Stimulated activated CD8-positive, alpha-beta memory T cell treated with anti-CD3 and anti-CD28 coated beads, Interleukin-4, amount 100 ng/mL, for 48 hours (primary cell): ENCODE measurements at places on chromosomes 4 and X.

DNA sequence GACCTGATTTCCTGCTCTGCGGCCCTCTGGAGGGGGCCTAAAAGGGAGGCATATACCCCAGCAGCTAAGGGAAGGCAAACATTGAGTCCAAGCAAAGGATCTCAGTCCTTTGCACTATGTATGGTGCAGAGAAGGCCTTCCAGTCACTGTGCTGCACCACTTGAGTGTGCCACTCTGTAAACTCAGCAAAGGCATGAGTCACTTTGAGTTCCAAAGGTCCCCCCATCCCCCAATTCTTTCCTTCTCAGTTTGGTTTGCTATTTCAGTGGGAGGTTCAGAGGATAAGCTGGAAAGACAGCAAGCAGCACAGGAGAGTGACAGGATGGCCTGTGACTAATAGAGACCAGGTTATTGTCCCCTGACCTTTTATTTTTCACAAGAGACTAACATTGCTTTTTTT is 131.3 kb downstream of the FHDC1 start:
- DNase-seq = no peak

DNA sequence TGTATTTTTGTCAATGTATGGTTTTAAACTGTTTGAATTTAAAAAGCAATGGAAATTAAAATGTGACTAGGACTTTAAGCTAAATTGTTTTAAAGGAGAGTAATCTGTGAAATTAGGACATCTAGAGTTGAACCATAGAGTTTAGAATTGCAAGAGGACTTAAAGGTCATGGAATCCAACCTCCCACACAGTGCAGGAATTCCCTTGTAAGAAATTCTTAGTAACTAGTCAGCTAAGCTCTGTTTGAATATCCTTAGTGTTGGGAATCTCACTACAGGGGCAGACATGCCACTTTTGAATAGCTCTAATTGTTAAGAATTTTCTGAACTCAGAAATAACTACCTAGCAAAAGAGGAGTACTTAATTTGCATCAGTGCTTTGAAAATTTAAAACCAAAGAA is 292.9 kb downstream of the IL1RAPL1 start:
- DNase-seq = no peak

- no peak for DNase-seq
Measured at GRCh38 chr4:111537871-111538270, 607.4 kb upstream of the FAM241A start.

GRCh38 chrX:16839852-16840460 is 30.2 kb downstream of the RBBP7 start:
- DNase-seq = peak; percentile 29

DNA sequence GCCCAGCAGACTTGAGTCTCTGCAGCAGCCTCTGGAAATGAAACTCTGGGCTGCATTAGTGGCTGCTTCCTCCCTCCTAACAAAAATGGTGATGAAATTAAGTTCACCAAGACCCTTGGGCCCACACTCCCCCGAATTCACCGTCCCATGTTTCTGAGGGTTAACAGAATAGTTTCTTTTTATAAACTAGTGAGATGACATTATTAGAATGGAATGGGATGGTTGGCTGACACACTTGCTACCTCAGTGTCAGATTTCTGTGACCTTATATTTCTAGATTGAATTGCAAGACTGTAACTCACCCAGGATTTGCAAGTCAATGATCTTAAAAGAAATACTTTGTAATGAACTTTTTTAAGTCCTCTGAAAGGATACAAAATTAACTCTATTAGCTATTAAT is 127.1 kb downstream of the SHROOM3 start:
- no peak for DNase-seq

DNA sequence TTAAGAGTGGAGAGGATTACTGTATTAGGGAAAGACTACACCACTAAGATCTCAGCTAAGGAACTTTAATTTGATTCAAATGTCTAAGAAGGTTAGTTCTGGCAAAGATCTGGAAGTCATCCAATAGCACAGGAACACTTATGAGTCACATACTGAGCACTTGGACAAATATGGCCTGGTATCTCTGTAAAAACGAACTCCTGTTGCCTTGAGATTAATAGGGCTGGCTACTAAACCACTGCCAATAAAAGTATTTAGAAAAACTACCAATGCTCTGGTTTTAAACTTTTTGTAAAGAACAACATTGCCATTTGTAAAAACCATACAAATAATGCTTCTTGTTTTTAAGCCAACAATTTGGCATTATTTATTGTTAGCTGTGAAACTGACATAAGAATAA is 70.5 kb downstream of the SEC24D start:
- no peak for DNase-seq

DNA sequence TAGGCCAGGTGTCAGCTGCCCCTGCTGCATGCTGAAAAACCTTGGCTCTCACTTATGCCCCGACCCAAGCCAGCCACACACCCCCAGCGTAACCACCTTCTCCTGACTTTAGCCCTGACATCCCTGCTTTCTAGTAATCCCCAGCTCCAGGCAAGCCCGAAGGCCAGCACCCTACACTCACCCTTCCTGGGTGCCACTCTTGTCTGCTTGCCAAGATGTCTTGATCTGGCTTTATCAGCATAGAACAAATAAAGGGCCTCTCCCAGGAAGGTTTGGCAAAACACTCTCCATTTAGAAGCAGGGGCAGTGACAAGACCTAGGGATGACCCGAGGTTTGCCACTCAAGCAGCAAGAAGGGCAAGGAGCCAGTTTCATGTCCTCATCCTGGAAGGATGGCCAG is 6.8 kb upstream of the MAP9 start:
- no peak for DNase-seq

DNA sequence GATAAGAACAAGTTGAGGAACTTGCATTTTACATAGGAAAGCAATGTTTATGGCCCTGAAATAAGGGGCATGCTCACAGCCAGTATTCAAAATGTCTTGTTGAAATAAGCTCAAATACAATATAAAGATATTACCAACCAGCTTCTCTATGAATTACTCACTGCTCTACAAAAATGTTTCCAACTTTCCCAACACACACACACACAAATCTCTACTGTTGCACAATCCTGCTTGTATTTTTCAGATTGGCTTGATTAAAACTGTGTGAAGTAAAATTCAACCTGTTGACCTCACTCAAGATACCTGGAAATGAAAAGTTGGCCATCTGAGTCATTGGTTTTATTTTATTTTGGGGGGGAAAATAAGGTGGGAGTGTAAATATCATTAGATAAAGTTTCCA is 128.6 kb downstream of the CHIC2 start:
- DNase-seq = no peak

DNA sequence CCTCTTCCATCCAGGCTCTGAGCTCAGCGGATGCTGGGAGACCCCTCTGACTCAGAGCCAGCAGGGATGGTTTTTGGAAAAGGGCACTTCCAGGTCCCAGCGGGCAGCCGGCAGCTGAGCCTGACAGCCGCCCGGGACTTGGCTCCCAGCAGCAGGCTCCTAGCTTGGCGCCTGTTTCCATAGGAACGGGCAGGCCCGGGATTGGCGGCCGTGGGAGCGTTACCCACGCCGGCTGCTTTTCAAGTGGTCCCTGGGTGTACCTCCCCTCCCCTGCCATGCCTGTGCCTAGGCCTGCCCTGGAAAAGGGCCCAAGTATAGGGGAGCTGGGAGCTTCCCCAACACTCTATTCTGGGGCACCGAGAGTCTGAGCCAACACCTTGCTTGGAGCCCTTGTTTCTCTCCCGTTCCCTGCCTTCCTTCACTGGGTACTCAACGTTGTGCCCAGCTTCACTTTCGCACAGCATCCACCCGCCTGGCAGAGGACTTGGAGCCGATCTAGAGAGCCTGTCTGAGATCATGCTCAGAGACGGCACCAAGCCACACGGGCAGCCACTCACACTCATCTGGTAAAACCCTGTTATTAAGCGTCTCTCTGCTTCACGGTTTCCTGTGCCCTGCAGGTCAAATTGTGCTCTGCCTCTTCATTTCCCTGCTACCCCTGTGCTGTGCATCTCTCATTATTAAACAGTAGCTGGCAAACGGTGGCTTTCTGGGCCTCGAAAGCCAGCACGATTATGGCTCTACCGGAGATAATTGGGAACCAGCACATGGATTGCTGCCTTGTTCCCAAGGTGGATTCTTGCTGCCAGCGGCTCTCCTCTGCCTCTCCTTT is 521.5 kb downstream of the BCOR start:
- no peak for DNase-seq

- no peak for DNase-seq
Measured at GRCh38 chrX:118682258-118683014, 45.0 kb upstream of the IL13RA1 start.

- no peak for DNase-seq
Measured at GRCh38 chr4:141462361-141462760, 174.0 kb upstream of the IL15 start.

DNA sequence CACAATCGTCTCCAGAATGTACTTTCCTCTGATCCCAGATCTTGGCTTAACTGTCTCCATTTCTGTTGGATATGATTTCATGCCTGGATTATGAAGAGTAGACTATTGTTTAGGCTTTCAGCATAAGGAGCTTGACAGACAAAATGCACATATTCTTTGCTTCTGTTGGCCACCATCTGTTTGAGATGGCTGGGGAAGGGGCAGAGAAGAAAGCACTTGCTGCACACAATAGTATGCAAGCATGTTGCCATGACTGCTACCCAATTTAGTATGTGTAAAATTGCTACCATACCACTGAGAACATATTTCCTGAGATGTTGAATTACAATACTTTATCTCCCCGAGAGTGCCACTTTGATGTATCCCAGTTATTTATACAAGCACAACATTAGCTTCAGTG is 127.9 kb upstream of the BMPR1B start:
- no peak for DNase-seq

DNA sequence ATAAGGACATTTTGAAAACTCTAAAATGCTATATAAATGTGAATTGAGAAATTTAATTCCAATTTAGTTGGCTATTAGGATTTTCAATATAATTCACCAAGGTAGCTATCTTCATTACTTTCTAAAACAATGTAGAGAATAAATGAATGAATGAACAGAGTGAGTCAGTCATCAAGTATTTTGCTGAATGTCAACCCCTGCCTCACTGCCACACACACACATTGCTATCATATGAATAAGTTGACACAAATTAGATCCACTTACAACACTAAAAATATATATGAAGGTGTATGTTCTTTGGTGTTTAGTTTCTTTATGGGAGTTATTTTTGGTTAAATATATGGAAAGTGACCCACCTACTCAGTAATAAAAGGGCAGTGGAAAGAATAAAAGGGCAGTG is 141.4 kb upstream of the SMIM10 start:
- no peak for DNase-seq

DNA sequence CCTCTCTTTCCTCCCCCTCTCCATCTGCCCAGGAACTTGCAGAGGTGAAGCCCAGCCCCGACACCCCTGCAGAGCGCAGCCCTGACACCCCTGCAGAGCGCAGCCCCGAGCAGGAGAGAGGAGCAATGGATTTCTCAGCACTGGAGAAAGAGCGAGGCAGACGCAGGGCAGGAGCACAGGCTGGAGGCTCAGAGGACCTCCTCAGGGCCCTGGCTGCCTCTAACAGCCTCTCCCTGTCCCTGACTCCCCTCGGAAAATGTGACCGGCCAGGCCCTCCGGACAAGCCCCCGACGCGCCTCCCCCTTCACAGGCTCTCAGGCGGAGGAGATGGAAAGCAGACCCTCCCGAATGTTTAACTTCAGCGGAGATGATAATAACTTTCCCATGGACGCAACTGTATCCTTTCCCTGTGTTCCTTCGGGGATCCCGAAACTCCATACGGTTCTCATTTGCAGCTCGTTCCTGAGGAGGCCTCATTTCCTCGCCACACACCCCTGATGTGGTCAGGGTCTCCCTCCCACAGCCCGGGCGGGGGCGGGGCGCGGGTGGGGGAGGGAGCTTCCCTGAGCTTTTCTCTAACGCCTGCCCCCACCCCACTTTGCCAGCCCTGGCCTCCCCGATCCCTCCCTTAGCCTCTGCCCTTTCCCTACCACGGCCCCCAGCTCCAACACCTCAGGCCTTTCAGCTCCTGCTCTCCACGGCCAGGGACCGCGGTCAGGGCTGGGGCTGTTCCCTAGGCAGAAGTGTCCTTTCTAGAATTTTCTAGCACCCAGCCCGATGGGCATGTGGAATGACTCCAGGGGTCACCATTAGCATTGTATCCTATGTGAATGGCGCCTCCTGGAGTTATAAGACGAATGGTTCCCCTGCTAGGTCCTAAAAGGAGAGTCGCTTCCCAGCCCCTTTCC is 201.1 kb upstream of the BCOR start:
- no peak for DNase-seq

DNA sequence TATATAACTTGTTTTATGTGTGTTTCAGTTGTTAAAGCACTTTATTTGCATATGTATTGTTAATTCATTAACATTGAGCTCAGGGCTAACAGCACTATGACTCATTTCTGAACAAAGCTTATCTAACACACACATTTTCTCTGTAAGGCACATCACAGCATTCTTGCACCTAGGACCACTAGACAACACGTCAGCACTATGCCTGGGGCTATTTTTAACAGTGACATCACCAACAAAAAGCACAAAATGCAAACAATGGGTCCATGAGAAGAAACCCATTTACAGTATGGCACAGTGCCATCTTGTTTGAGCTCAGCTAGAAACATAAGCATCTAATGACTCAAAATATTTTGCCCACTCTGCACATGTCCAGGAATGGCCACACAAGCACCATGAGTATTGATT is 124.4 kb downstream of the RELL1 start:
- DNase-seq = no peak

DNA sequence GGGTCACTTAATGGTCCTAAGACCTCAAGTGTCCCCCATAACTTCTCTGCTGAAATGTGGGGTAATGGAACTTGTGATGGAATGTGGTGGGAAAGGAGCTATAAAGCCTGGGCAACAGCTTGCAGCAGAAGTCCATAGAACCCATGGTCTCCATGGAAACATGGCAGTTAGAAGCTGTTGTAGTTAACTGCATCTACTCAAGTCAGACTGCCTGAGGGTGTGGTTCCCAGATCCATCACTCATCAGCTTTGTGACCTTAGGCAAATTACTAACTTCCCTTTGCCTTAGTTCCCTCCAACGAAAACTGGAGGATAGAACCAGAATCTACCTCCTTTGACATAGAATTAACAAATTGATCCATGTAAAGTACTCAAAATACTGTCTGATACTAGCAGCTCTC is 113.0 kb downstream of the SPATA18 start:
- no peak for DNase-seq

DNA sequence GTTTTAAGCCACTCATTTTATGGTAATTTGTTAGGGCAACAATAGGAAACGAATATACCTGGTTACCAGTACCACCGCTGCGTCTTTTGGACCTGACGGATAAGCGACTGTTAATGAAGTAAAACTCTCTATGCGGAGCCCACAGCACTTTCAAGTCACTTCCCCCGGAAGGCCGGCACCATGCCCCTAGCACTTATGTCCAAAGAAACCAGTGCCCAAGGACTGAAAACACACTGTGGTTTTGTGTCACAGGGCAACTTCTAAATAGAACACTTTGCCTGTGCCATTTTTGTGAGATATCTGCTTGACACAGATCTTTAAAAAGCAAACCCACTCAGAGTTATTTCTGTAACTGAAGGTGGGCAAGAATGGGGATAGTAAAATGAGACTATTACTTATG is 22.7 kb downstream of the SH3KBP1 start:
- no peak for DNase-seq

- no peak for DNase-seq
Measured at GRCh38 chrX:2677764-2678163, 13.3 kb upstream of the CD99 start.
